ENCODE measurements at places on chromosomes 3 and 15. TPM values are rescaled to one million over a fixed set of nuclear protein-coding genes. Genes with fewer than 3 reads are reported as not detected.

SLC9C1 gene
- total RNA-seq = 1.2 TPM

COL6A5 gene
- 0.41 TPM for total RNA-seq

CISH gene
- total RNA-seq = 30.8 TPM

MFAP1 gene
- total RNA-seq = 25.3 TPM

STAB1 gene
- total RNA-seq = 379 TPM

MAP6D1 gene
- 1.5 TPM for total RNA-seq

CPN2 gene
- total RNA-seq = 0.72 TPM

MED12L gene
- 0.82 TPM for total RNA-seq

SLC51B gene
- total RNA-seq = 2.9 TPM

SPATA12 gene
- total RNA-seq = not detected

PCLAF gene
- total RNA-seq = 1.5 TPM

GRCh38 chr3:3743754-3744153, 55.5 kb upstream of the LRRN1 start:
- DNase-seq = no peak

GRCh38 chr3:128122013-128122412, 1.6 kb downstream of the RUVBL1 start:
- no peak for DNase-seq

DNA sequence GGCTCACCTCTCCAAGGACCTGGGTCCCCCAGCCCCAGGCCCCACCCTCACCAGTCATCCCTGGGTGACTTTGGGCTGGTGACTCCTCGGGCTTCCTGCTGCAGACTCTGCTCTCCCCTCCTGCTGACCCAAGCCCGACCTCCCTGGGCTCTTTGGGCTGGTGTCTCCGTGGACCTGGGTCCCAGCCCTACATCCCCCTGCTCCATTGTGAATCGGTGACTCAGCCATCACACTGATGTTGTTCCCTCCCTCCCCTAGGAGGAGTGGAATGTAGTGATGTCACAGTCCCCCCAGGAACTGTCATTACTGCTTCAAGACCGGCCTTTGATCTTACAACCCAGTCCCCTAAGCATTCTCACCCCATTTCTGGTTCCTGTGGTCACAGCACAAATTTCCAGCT, 83.7 kb downstream of the ADAMTS7 start:
- no peak for DNase-seq

DNA sequence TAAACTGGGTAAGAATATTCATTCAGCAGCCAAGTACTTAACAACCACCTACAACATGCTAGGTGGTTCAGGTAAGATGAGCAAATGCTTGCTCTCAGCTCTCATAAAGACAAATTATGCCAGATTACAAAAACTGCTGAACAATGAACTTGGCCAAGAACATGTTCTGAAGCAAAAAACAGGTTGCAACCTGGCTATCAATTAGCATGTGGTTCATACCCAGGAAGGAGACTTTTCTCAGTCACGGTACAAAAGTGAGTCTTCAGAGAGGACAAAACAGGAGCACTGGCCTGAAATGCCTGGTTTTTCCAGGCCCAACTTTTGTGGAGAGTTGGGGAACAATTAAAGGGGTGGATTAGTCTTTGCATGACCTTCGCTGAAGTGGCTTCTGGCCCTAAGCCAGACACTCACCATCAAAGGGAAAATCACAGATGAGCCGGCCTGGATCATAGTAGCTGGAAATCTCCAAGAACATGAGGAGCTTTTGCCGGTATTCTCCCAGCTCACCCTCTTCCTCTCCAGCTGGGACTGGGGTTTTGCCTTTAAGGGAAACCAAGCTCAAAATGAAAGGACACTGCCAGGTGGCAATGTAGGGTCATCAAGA, 7.6 kb upstream of the PLA2G4F start:
- DNase-seq = no peak

GRCh38 chr3:62965311-62965710, 90.1 kb upstream of the CADPS start:
- DNase-seq = peak; percentile 36

DNA sequence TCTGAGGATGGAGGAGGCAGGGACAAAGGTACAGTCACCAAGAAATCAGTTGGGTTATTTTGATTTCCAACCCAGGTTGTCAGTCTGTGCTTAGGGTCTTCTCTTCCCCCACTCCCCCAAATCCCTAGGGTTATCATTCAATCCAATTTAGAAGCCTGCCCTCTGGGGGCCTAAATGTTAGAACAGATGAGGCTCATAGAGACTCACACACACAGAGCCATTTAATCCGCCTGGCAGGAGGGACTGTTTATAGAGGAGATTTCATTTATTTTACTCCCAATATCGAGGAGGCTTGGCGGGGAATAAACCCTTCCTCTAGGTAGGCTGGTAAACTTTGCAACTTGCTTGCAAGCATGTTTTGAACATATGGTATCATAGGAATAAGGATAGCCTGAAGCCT, 52.8 kb downstream of the RHCG start:
- no peak for DNase-seq

DNA sequence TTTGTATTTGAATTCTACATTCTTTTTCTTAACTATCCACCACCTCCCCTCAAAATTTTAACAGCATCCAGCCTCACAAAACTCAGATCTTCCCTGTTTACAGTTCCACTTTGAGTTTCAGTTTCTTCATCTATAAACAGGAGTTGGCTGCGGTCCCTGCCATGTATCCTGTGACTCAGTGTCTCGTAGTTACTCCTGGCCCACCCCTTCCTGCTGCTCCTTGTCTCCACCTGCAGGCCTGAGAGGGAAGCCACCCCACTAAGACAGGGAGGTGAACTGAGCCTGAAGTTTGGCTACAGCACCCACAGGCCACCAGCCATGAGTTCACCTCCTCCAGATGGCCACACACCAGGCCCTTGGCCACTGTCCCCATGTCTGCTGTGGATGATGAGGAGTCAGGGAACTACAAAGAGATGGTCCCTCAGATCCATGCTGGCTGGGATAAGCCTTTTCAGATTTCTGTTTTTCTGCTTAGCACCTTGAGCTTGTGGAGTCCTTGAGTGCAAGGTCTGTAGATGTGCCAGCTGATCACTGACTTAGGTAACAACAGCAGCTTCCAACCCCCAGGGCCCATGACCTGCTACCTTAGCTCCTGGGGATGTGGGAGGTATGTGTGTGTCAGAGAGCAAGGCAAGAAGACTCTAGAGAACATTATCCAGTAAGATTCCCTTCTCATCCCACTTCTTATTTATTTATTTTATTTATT, 37.5 kb downstream of the CD86 start:
- DNase-seq = no peak

DNA sequence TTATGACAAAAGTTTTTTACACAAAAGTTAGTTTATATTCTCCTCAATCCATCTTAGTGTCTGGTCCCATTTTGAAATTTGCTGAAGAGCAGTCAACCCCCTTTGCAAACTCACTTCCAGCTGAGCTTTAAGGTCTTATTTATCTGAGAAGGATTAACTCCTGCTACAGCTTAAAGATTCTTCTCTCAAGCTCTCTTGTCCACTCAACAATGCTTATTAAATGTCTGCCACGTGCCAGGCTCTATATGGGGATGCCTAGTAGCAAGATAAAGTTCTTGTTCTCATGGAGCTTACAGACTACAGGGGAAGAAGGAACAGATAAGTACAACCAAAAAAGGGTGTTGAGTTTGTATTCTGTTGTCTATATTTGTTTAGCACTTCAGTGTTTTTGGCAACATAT, 18.7 kb downstream of the TMPRSS7 start:
- DNase-seq = no peak

DNA sequence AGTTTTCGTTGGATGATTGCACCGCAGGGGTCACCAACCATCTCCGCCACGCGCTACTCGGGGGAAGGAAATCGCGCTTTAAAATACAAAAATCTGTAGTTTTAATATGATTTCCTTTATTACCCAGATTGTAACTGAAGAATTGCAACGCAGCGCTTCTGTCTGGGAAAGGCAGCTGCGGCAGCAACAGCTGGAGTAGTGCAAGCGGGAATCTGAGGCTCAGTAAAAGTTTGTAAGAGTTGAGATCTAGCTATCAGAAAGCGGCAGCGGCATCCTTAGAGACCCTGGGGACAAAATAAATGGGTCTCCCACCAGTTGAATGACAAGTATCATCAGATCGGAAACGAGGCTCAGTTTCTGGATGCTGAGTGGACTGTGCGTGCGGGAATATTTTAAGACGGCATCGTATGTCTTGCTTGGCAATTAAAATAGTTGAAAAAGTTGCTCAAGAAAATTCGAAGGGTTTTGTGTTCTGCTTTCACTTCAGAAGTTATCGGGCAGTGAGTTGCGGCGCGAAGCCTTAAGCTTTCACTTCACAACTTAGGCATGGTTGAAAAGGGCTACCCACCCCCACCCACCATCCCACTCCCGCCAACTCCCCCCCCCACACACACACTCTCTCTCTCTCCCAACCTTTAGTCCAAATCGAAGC, 2.7 kb downstream of the MECOM start:
- peak; percentile 61 for DNase-seq

GRCh38 chr3:24741506-24741905, 246.9 kb upstream of the THRB start:
- no peak for DNase-seq

- DNase-seq = no peak
Observed at GRCh38 chr3:56260262-56260661, 208.0 kb downstream of the ERC2 start.

- DNase-seq = no peak
Observed at GRCh38 chr3:133016838-133017309, 21.3 kb upstream of the TMEM108 start.

- no peak for DNase-seq
Observed at GRCh38 chr15:61171209-61171608, 57.9 kb downstream of the RORA start.

- peak; percentile 88 for DNase-seq
Observed at GRCh38 chr3:50345586-50346234, at the start of gene ZMYND10. Gene ZMYND10 (minus strand): TSS chr3:50345732. CDS start chr3:50345579, 153 bp downstream.

- DNase-seq = no peak
Observed at GRCh38 chr15:26974120-26974780, 3.3 kb downstream of the GABRG3 start.

GRCh38 chr3:194058189-194058571, 77.8 kb upstream of the HES1 start:
- DNase-seq = peak; percentile 87

DNA sequence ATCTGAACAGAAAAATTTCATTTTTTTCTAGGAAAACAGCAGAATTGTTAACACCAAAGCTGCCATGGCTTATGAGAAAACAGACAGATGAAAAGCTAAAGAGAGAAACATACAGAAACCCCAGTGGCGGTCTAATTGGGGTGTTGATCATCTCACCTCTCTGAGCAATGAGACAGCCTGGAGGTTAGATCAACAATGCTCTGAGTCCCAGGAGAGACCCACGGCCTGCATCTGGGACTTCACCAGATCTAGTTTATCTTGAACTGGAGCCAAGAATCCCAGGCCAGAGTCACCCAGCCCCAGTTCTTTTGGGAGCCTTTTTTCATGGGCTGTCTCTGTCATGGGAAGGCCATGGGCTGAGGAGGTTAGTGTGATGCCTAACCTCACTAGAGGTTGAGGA, 3.5 kb upstream of the GALNT15 start:
- no peak for DNase-seq

- DNase-seq = no peak
Observed at GRCh38 chr3:40720341-40720740, 195.6 kb downstream of the ZNF621 start.

DNA sequence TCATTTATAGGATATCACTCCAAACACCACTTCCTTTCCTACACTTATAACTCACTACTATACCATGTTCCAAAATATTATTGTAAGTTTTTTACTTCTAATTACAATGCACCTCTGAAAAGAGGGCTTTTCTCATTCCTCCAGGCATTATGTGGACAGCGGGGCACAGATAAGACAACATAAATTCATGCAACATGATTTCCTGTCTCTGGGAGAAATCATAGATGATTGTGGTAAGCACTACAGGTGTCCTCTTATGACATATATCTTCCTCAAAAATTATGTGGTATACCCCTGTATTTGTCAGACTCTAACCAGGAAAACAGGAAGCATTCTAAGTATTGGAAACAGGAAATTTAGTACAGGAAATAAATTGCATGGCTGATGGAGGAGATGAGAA, 45.7 kb upstream of the INO80 start:
- DNase-seq = no peak

DNA sequence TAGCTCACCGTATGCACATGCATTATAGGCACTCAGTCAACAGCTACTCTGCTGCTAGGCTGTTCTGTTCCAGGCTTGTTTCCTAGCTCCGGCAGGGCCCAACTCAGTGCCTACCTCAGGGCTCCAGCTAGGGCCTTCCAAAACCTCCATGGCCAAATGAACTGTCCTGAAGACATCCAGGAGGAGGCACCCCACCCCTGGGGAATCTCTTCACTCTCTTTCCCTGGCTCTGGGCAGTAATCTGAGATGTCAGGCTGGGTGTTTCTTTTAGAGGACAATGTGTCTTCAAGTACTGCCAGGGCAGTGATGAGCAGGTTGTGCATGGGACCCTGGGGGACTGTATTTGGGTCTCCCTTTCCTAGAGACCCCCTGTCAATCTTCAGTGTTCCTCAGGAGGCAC, 38.3 kb upstream of the TPM1 start:
- no peak for DNase-seq

Measured in kidney (tissue), 22 donors.